ENCODE measurements at places on chromosomes 12 and 14.

- DNase-seq = no peak
Observed at GRCh38 chr14:91171291-91171690, 57.4 kb downstream of the DGLUCY start.

DNA sequence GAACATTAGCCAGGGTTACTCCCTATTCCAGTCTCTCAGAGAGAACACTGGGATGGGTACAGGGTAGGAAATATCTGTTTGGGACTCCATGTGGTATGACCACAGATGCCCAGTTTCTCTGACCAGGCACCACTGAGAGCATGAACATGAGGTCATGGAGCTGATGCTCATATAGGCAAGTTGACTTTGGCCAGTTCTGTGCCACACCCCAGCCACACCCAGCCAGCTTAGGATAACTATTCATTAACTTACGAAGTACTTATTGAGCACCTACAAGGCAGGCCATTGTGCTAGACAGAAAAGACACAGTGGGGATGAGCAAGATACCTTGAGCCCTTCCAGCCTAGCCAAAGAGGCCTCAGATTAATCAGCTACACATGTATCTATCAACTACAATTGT lies 262.5 kb downstream of the DPF3 start:
- DNase-seq = no peak

DNA sequence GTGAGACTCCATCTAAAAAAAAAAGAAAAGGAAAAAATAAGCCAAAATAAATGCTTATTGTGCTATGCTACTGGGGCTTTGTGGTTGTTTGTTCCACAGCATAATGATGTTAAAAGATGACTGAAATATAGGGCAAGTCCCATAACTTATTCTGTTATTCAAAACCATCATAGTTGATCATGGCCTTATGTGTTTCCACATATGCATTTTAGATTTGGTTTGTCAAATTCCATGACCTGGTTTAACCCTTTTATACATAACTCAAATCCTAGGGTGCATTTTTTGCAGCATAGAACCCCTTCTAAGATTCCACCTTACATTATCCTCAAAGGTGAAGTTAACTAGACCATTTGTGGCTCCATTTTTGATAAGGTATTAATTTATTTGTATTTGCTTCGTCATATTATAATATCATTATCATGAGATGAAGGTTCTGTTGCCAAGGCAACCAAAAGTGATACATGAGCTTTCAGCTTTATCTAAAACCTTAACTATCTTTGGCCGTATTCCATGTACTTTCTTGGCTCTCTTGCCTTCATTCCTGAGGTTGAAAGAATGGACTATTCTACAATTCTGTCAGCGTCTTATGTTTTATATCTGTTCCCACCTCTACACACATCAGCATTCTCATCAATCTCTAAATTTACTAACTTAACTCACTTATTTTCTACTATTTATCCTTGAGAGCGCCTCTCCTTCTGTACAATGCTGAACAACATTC lies 138.7 kb upstream of the DYRK2 start:
- DNase-seq = no peak

DNA sequence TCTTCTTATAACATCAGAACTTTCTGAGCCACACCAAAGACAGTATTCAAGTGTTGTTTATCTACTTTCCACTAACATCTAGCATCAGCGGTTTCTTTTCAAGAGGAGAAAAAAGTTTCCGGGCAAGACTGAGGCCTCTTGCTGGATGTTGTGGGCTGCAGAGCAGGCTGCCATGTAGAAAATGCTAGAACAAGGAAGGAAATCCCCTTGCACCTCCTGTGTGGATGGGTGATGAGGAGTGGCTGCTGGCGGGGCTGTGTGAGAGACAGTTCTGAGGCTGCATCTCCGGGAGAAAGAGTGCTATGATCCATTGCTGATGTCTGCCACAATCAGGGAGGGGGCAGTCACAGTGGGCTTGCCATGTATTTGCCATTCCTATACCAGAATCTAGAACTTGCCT lies 37.8 kb upstream of the PPP1CC start:
- no peak for DNase-seq

GRCh38 chr14:99590746-99591555 lies 13.1 kb downstream of the CCDC85C start:
- DNase-seq = no peak

GRCh38 chr12:93686572-93687356 lies 9.6 kb downstream of the CRADD start:
- DNase-seq = no peak

DNA sequence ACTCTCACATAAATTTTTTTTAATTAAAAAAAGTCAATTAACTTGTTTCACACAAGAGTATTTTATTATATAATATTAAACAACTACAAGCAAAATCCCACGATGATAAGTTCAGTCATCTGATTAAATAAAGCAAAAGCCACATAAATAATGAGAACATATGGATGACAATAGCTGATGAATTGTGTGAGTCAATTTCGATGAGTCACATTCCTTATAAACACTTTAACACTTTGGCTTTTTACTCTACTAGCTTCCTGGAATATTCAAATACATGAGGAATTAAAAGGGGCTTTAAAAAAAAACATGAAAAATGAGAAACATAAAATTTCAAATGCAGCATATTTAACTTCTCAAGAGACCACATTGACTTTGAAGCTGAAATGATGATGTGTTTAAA lies 95.3 kb downstream of the BCAT1 start:
- DNase-seq = no peak

- DNase-seq = no peak
Observed at GRCh38 chr12:82659343-82660207, 27.1 kb upstream of the TMTC2 start.

GRCh38 chr12:51128919-51129318 lies 44.0 kb downstream of the TFCP2 start:
- no peak for DNase-seq

DNA sequence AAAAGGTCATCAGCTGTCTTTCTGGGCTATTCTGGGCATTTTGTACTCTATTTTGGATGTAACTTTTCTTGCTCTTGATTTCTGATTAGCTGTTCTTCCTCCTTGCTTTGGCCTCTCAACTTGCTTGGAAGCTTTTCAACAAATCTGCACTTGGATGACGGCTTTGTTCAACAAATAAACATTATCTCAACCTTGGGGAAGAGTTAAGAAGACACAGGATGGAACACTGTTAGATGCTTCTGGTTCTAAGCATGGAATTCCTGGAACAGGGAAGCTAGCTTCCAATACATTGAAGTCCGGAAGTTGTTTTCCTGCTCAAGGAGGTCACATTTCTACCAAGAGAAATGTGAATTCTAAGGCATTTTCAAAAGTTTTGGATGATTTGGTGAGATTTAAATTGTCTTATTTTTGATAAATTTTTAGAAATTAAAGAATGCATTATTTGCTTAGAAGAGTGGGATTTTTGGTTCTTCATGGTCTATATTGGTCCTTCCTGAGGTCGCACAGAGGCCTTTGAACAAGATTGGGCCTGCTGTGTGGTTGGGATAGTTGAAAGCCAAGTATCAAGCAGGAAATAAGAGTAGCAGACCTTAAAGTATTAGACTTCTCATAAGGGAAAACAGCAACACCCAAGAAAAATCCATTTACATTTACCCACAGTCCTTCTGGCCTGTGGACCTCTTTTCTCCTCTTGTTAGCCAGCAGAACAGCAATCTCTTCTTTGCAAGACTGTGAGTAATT lies 59.2 kb downstream of the PPFIBP1 start:
- no peak for DNase-seq

DNA sequence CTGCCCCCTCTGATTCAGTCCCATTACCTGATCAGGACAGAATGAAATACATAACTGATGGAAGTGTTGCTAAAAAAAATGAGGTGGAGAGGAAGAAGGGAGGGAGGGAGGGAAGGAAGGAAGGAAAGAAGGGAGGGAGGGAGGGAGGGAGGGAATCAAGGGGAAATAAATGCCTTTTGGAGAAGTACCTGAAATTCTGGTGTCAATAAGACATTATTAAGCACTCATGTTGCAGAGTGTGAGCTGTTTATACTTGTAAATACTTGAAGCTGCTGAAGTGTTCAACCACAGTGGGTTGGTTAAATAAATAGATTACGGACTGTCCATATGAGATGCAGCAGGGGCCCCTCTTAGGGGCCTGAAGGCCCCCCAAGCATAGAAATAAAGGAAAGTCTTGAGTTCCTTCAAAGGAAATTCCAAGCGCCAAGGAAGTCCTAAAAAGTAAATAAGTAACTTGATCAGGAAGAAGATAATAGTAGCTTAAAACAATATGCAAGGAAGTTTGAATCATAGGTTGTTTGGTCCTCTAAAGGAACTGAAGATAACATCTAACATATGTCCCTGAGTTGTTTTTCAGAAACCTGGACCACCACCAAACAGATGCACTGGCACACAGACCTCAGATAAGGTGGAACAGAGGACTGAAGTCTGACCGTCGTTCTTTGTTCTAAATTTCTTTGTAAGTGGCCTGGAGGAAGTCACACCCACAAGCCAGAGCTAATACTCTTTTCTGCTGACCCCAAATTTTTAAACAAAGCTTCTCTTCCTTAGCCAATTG lies 110.8 kb downstream of the SEC23A start:
- DNase-seq = no peak

DNA sequence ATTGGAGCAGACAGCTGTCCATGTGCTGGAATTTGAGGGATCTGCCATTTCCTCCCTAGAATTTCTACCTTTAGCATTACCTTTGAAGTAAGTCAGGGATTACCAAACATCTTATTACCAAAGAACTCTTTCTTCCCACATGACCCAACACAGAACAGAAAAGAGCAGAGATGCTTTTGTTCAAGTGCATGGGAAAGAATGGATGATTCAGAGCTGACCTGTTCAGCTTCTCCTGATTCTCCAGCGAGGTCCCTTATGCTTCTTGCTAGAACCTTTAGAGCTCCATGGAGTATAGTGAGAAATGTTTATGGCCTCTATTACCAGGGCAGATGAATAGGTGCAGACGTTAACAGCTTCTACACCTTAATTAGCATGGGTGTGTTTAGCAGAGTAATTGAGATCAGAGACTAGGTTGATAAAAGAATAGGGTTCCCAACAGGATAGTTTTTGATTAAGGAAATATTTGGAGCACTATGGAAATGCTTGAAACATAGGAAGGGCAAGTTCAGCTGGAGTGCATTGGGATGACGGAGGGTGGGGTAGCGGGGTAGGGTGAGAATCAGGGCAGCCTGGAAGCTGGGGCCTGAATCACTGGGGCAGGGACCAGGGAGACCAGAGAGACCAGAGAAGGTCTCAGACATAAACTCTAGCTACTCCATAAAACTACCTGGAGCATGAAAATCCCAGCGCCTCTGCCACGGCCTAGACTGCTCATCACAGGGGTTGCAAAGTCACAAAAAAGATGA lies 223.7 kb downstream of the CACNA1C start:
- no peak for DNase-seq

DNA sequence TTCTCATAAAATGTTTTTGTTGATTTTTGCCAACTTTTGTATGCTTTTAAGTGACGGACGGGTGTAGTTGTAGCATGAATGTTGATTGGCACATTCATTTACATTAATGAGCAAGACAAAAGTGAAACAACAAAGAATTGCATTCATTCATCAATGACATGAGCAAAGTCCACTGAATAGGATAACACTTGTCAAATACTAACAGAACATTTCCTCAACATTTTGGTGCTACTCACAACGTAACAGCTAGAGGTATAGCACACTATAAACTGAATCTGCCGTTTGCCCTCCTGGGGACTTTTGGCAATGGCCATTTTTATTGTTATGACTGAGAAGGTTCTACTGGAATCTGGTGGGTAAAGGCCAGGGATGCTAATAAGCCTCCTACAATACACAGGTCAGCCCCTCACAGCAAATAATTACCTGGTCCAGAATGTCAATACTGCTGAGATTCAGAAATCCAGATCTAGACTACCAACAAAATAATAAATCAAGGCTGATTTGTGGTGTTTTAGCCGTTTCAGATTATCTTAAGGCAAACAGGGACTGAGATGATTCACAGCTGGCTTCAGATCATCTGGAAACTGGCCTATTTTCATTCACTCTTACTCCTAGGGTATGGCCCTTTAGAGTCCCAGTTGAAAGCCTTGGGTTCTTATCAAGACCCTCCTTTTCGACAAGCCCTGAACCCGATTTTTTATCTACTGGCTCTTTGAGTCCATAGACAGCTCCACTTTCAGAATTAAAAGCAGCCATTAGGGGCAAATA lies 22.5 kb upstream of the CDKN3 start:
- no peak for DNase-seq

DNA sequence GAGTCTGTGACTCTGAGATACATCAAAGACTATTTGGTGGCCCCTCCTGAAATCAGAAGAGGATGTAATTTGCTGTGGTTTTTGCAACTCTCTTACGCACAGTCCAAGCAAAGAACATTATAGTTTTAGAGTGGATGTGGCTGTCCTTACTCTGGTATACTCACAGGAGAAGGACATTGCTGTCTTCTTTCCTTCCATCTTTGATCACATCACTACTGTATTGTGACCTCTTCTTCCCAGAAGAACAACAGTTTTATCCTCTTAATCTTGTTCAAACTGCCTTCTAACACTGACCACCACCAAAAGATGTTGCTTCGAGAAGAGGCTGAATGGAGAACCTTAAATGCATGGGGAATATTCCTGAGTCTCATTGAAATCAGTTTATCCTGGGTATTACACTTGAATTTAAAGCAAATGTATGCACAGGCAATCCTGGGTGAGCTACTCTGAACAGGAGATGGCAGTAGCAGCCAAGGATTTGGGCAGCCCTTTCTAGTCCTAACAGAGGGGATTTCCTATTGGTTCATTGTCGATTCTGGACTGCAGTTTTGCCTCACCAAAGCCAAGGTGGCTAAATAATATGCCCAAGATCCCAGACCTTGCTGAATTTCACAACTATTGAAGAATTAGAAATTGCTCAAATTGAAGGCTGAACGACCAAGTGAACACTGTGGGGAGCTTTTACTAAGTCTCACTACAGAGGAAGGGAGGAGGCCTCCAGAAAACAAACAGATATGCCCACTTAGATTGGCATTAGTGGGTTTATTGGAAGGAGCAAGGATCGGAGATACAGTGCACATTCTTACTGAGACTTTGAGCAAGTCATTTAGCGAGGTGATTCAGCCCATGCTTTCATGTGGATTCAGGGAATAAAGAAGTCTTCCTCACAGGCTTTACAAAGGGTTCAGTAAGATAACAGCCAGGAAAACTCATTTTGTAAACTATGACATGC lies 282.8 kb downstream of the PAWR start:
- no peak for DNase-seq

DNA sequence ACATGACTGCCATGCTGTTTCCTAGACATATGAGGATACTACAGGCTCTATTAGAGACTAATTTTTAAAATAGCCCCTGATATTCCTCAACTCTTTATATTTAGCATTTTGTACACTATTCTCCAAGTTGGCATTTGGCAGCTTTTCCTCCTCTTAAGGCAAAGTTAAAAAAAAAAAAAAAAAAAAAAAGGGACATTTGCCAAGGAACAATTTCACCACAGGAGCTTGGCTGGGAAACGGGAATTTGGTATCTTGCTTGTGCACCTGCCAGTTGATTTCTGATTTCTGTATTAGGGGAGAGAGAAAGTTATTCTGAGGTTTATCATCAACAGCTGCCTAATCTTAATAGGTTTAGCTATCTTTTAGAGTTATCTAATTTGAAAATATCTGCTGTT lies 87.2 kb downstream of the CAND1 start:
- DNase-seq = no peak

- no peak for DNase-seq
Observed at GRCh38 chr12:97260786-97261185, 201.8 kb upstream of the RMST start.

- no peak for DNase-seq
Observed at GRCh38 chr14:48792376-48793024, 793.7 kb downstream of the RPS29 start.

- DNase-seq = peak; percentile 55
Observed at GRCh38 chr14:53953002-53953827, 3.4 kb downstream of the BMP4 start.
